ENCODE measurements at places on chromosomes 12 and 14.

GRCh38 chr12:98807187-98807586 lies 162.1 kb downstream of the APAF1 start:
- DNase-seq = no peak

DNA sequence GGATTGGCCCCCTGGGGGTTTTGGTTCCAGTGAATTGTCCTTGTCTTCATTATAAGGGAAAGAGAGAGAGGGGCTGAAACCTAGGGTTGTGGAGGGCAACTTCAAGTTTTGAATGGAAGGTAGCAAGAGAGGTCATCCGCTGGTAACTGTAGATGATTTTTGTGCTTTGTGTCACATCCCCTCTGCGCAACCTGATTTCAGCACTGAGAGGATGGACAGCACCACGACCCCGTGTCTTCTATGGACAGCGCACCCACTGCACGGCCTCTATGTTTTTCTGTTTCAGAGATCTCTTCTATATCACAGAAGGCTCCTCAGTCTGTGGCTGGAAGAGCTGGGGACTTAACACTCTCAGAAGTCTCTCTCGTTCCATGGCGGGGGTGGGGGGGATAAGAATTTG lies 127.0 kb upstream of the RPH3A start:
- DNase-seq = no peak

DNA sequence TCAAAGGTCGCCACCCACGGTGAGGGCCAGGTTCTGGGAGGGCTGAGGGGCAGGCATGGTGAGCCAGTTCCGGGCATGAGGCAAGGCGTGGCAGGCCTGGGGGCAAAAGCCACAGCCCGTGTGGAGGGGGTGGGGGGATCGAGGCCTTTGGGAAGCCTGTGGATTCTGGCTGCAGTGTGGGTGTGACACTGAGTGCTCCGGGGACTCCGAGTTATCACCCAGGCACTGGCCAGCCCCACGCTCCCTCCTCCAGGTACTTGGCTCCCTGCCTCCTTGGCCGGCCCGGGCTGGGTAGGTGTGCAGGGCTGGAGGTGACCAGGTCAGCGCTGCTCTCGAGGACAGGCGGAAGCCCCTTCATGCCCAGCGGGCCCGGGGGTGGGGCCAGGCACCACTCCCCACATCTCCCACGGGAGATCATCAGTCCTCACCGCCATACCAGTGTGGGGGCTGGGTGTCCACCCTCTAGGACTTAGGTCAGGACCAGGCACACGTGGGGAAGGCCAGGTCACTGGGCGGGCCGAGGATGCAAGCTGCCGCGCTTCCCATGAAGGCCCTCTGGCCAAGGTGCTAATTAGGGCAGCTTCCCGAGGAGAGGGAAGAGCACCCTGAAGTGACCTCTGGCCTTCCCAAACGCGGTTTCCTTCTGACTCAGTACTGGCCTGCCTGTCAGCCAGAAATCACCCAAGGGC lies 34.1 kb upstream of the TDRD9 start:
- no peak for DNase-seq

DNA sequence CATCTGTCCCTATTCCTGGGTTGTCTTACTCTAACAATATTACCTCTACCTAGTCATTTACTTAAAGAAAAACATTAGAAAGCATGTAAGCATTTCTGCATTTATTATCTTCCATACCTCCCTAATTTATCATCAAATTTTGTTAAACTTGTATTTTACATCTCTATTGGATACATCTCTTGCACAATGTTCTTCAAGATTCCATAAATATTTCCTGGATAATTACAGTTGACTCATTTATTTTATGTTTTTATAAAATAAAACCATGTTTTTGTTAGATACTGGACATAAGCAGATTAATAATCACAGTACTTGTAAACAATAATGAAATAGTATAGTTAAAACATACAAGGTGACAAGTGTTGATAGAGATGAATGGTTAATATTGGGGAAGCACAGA lies 209.0 kb downstream of the TMTC3 start:
- DNase-seq = no peak

GRCh38 chr14:104206281-104206904 lies 68.0 kb downstream of the KIF26A start:
- peak; percentile 79 for DNase-seq

DNA sequence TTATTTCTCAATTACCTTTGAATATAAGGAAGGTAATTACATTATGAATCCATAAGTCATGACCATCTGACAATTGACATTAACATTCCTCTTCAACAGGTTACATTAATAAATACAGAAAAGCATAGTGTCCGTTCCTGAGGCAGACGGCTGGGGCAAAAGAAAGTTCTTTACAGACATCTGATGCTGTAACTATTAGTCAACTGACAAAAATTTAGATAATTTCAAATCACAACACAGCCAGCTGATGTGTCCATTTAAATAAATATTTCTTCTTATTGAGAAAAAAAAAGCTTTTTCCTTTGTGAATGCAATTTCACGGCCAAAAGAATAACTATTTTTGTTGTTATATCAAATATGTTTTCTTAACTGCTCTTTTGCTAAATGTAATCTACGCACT lies 9.2 kb upstream of the PYROXD1 start:
- DNase-seq = no peak

- no peak for DNase-seq
These were observed 136.0 kb downstream of the PAX9 start for GRCh38 chr14:36797634-36798033.

DNA sequence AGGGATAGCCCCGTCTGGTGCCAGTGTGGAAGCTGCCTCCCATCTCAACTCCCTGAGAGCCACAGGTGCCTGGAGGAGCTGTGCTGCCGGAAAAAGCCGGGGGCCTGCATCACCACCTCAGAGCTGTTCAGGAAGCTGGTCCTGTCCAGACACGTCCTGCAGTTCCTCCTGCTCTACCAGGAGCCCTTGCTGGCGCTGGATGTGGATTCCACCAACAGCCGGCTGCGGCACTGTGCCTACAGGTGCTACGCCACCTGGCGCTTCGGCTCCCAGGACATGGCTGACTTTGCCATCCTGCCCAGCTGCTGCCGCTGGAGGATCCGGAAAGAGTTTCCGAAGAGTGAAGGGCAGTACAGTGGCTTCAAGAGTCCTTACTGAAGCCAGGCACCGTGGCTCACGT lies 25.5 kb upstream of the P2RX4 start:
- no peak for DNase-seq

DNA sequence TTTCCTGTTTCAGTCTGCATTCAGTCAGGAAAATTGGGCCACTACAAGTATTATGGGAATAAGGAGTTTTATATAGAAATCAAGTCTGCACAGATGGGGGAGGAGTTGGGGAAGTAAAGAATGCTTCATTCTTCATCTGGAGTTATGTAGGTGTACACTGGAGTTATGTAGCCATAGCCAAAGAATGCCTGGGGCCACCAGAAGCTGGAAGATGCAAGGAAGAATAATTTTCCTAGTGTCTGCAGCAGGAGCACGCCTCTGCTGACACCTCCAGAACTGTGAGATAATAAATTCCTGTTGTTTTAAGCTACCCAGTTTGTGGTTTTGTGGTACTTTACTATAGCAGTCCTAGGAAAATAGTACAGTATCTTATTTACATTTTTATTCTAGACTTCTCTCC lies 333.4 kb downstream of the NELL2 start:
- no peak for DNase-seq

DNA sequence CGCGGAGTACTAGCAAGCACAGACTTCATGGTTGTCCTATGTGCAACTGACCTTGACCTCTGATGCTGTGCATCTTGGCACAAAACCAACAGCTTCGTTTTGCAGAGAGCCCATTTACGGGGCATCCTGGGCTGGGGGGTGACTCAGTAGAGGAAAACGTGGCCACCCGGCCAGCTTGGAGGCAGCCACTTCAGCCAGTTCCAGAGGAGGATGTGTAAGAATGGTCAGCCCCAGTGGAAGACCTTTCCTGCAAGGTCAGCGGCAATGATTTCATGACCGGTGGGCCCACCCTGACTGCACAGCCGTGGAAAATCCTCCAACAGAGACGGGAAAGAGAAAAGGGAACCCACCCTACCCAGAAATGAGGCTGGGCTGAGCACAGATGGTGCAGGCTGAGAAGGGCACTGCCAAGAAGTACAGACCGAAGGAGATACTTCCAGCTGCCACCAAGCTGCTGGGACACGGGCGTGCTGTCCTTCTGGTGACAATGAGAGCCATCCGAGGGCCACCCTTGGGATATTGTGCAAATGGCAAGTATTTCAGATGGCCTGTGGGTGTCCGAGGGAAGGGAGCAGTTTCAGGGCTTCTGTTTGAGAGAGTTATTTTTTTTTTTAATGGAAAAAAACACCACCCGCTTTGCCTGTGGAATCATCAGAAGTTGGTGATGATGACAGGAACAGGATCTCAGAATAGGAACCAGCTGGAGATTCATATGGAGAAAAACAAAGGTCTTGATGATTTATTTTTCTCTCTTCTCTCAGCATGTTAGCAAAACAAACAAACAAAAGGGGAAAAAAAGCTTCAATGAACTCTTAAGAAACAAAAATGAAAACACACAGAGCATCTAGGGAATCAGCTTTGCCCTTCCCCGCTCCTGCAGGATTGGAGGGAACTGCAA lies 120.2 kb upstream of the RFLNA start:
- no peak for DNase-seq

- no peak for DNase-seq
These were observed 70.5 kb upstream of the ANO4 start for GRCh38 chr12:100724071-100724470.

DNA sequence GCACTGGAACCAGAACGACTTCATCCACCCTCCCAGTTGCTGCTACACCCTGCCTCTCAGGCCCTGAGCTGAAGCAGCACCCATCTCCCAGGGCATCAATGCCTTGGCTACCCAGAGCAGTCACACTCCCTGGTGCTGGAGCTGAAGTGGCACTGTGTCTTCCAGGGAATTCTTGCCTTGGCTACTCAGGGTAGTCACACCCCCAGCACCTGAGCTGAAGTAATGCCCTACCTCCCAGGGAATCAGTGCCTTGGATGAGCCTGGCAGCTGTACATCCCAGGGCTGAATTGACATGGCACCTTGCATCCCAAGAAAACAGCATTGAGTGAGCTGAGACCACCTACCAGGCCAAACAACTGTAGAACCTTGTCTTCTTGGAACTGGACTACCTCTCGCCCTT lies 41.2 kb upstream of the TSPAN11 start:
- DNase-seq = no peak

GRCh38 chr12:32272465-32272864 lies 126.9 kb upstream of the FGD4 start:
- DNase-seq = no peak

DNA sequence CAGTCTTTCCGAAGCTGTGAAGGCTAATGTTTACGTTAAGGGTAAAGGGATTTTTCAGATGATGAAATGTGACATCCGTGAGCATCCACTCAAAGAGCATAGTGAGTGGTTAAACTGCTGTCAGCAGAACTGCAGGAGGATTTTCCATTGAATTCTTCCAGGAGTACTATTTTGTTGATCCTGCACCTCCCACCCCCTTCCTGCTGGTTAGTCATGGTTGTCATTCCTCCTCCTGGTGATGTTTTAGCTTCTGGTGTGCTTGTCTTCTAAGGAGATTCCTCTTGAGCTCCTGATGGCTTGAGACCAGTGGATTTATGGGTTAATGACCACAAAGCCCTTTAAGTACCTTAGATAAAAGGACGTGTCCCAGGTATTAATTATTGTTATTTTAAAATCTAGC lies 2.4 kb upstream of the GPRC5D start:
- DNase-seq = no peak

DNA sequence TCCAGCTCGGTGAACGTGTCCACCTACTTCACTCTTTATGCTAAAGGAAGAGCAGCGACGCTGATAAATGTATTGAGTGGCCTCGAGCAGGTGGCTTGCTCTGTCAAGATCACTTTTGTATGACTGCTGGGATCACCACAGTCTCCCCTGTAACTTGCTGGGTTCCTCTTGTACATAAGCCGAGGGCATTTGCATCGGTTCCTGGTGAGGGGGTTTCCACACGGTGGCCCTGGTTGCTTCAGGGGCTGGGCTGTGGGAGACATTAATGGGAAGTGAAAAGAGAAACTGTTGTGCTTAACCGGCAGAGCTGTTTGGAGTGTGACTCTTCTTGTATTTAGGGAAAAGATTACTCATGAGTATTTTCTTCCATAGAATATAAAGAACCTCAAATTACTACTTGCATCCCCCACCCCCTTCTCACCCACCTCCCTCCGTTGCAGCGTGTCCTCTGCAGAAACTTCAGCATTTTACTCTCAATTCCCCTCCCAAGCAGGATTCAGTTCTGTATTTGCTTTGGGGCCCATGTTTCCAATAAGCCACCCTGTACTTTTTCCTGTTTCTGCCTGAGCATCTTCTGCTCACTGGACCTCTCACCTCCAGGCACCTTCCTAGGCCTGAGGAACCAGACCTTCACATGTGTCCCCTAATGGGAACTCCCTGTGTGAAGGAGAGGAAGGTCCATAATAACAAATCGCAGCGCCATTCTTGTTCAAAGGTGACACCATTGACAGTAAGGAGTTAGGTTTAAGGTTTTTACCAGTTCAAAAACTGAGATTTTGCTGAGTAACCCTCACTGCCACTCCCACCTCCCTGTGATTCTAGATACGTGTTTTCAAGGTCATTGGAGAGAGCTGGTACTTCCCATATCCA lies 187.0 kb downstream of the ETV6 start:
- no peak for DNase-seq

GRCh38 chr12:79098530-79098929 lies 234.0 kb downstream of the SYT1 start:
- no peak for DNase-seq

- no peak for DNase-seq
These were observed 220.6 kb upstream of the OR4E1 start for GRCh38 chr14:21894003-21894897.

GRCh38 chr14:78848234-78848820 lies 678.2 kb downstream of the NRXN3 start:
- peak; percentile 13 for DNase-seq

DNA sequence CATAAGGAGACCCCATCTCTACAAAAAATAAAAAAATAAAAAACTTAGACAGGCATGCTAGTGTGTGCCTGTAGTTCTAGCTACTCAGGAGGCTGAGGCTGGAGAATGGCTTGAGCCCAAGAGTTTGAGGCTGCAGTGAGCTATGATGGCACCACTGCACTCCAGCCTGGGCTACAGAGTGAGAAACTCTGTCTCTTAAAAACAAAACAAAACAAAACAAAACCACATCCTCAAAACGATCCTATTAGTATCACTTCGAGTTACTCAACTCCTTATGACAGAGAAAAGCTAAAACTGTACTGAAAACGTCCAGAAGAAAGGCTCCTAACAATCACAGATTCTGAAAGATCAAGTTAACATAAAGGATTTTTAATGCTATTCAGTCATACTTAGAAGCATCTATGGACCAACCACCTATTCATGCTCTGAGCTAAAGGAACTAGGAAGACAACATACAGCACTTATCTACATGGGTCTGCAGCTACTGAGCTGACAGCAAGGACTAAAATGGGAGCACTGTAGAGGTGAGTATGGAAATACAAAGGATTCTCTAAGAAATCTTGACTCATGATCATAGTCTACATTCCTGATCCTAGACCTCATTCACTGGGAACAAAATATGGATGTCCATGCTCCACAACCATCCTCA lies 75.3 kb upstream of the DUSP6 start:
- DNase-seq = no peak

GRCh38 chr12:16163901-16164300 lies 113.6 kb downstream of the SLC15A5 start:
- no peak for DNase-seq

- no peak for DNase-seq
These were observed 39.0 kb downstream of the LRRK2 start for GRCh38 chr12:40263616-40264409.

GRCh38 chr12:94418517-94418916 lies 41.1 kb downstream of the CEP83 start:
- DNase-seq = no peak

GRCh38 chr14:22800346-22800745 lies 14.9 kb downstream of the SLC7A7 start:
- no peak for DNase-seq

GRCh38 chr14:23148591-23149249 lies 29.7 kb upstream of the CEBPE start:
- no peak for DNase-seq

- DNase-seq = no peak
These were observed 95.9 kb upstream of the PPP2R5C start for GRCh38 chr14:101665478-101666078.
